ENCODE measurements at places on chromosomes 3 and 15. TPM values are rescaled to one million over a fixed set of nuclear protein-coding genes. Genes with fewer than 3 reads are reported as not detected.

The IGSF10 gene
- total RNA-seq: 3.3 TPM

The TUSC7 gene
- not detected for total RNA-seq

The C2CD4A gene
- total RNA-seq: 0.49 TPM

The DNAH1 gene
- 16.6 TPM for total RNA-seq

The TEX9 gene
- 20.5 TPM for total RNA-seq

The TM4SF4 gene
- total RNA-seq: not detected

The ISLR gene
- 37.4 TPM for total RNA-seq

The CISH gene
- 15.0 TPM for total RNA-seq

The IL20RB gene
- 4.3 TPM for total RNA-seq

The SRGAP3 gene
- 51.2 TPM for total RNA-seq

The IQCF5 gene
- not detected for total RNA-seq

The NOX5 gene
- 0.89 TPM for total RNA-seq

The TMC3 gene
- 1.4 TPM for total RNA-seq

The GREM1 gene
- total RNA-seq: 26.0 TPM

The ZNF860 gene
- 4.4 TPM for total RNA-seq

The SLC22A13 gene
- total RNA-seq: 0.68 TPM

The ADGRG7 gene
- total RNA-seq: 0.78 TPM

The ITGA11 gene
- 22.8 TPM for total RNA-seq

The RAP2B gene
- total RNA-seq: 14.9 TPM

The CHRM5 gene
- total RNA-seq: not detected

The CD200R1 gene
- 1.8 TPM for total RNA-seq

The DPPA2 gene
- not detected for total RNA-seq

The PDE12 gene
- total RNA-seq: 28.6 TPM

The CASR gene
- total RNA-seq: 0.08 TPM

The PPP1R14D gene
- not detected for total RNA-seq

The CPEB1 gene
- total RNA-seq: 3.7 TPM

All from ureter (tissue), 1 donor.